ENCODE measurements at places on chromosomes 11 and 22.
A peak's percentile ranks its signal among the peaks of the same experiment; 100 is the strongest.

DNA sequence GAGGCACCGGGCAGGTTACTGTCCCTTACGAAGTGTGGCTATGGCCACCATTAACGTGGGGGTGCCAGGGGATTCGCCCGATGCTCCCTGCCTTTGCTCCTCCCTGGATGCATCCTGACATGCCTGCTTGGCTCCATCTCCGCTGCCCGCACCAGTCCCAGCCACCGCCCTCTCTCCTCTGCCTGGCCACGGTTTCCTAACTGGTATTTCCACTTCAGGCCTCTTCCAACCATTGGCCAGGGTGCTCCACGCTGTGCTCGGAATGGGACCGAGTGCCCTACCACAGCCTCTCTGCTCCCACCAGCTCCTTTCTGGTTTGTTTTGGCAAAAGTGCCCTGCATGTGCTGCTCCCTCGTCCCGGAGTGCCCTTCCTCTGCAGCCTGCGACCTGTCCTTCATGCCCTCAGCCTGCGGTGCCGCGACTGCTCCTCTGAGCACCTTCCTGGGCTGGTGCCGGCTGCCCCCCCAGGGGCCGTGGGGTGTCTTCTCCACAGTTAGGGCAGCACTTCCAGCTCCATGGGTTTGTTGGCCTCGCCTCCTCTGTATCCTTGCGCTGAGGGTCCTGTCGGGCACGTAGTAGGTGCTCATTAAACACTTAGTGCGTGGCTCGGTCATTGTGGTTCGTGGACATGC, 12.6 kb upstream of the GRAMD4 start:
- DNase-seq: no peak

DNA sequence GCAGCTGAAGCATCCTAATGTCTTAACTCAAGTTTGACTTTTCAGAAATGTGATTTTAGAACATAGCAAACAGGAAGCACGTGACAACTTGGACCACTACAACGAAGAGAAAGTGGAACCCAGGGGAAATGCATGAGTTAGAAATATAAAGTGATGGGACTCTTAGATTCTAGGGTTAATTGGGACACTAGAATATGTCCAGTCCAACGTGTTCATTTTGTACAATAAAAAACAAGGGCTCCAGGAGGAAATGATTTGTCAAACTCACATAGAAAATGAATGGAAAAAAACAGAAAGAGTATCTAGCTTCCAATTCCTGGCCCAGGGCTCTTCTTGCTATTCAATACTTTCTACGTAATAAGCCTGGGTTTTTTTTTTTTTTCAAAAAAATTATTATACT, 30.7 kb downstream of the TIMP3 start:
- DNase-seq: no peak

- no peak for DNase-seq
Measured at GRCh38 chr11:44684859-44685281, 41.9 kb upstream of the TSPAN18 start.

- no peak for DNase-seq
Measured at GRCh38 chr22:30572840-30573593, 1.4 kb downstream of the GAL3ST1 start.

- no peak for DNase-seq
Measured at GRCh38 chr22:49152127-49152938, 675.3 kb downstream of the BRD1 start.

GRCh38 chr22:39567135-39567946, 3.2 kb upstream of the CACNA1I start:
- no peak for DNase-seq

GRCh38 chr11:1450949-1451710, 35.4 kb downstream of the MOB2 start:
- no peak for DNase-seq

DNA sequence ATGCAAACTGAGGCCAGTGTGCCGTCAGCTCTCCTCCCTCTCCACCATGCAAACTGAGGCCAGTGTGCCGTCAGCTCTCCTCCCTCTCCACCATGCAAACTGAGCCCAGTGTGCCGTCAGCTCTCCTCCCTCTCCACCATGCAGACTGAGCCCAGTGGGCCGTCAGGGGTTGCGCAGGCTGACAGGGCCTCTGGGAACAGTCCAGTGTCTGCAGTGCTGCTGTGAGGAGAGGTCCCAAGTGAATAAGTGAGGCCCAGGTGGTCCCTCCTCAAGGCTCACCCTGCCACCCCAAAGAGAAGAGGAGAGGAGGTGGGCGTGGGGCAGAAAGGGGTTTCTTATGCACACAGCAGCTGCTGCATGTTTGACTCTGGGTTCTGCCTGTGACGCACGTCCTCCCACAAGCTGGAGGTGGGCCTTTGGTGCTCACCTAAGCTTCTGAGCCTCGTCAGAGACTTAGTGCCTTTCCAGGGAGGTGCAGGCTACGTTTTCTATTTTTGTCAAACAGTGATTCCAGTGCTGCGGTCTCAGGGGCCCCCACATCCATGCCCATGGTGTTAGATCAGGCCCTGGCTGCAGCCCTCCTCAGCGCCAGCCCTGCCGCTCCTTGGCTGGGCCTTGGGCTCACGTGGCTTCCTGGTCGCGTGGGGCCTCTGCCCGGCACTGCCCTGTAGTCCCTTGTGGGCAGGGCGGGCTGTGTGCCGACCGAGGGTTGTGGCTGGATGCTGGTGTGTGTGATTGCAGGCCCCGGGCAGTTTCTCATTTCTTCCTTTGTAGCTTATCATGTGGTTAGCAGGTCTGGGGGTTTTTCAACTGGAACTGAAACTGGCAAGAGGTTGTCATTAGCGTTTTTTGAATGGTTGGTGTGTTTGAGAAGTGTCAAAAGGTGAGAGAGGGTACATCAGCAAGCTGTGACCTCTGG, 7.1 kb downstream of the TPCN2 start:
- no peak for DNase-seq

GRCh38 chr11:108370990-108371389, 96.3 kb downstream of the C11orf65 start:
- DNase-seq: no peak

DNA sequence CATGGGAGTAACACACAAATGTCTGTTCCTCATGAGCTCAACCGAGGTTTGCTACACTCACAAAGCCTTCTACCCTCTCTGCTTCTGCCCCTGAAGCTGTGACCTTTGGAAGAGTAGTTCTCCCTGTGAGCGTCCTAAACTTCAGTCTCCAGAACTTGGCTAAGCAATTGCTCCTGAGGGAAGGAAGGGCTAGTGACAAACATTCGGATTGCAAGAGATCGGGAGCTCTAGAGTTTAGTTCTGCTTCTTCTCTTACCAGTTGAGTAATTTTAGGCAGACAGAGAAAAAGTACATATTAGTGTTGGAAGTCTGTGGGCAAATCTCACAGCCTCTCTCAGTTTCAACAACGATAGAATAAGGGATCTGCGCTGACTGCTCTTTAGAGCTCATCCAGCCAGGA, 27.3 kb upstream of the ELF5 start:
- DNase-seq: no peak

GRCh38 chr11:34302046-34302921, 55.5 kb downstream of the ABTB2 start:
- peak; percentile 99 for DNase-seq

DNA sequence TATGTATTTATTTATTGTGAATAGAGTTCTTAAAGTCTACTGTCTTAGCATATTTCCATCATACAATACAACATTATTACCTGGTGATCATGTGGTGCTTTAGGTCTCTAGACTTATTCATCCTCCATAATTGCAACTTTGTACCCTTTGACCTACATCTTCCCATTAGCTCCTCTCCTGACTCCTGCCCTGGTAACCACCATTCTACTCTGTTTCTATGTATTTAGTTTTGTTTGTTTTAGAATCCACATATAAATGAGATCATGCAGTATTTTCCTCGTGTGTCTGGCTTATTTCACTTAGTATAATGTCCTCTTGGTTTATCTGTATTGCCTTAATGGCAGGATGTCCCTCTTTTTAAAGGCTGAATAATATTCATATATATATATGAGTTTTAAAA, 22.7 kb downstream of the NCAM1 start:
- DNase-seq: no peak

GRCh38 chr11:75388386-75389275, 10.7 kb upstream of the RPS3 start:
- DNase-seq: peak; percentile 79

DNA sequence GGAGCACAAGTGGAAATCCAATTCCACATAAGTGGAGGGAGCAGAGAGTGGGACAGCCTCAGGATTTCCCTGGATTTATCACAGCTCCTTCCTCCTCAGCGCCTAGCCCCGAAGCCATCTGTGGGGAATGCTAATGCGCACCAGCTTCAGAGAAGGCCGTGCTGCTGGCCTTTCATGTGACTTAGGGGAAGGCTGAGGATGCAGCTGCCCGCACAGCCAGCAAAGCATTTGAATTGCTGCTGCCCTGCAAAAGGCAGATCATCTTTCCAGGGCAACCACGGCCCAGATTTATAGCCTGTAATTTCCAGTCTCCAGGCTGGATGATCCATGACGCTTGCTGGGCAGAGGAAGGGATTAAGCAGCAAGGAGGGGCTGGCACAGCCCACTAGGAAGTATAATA, 29.9 kb downstream of the SYN3 start:
- DNase-seq: no peak

DNA sequence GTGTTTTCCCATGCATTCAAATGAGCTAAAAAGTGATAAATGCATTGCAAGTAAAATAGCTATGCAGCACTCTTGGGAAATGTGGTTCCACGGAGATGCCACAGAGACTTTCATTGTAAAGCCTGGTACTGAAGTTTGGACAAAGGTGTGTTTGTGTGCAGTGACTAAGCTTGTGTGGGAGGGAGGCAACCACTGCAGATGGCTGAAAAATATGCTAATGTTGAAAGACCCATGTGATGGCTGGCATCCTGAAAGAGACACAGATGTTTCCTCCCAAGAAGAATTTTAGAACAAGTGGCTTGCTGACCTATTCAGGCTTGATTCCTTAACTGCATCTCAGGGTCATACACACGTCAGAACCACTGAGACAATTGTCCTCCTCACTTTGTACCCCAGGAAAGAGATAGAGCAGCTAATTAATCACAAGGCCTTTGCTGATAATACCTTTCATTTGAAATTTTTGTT, 73.8 kb downstream of the FAM76B start:
- DNase-seq: peak; percentile 60

GRCh38 chr11:1346669-1347390, 37.4 kb upstream of the TOLLIP start:
- no peak for DNase-seq

- DNase-seq: no peak
Measured at GRCh38 chr11:128757886-128758612, 64.2 kb downstream of the FLI1 start.

GRCh38 chr11:113623114-113623513, 83.0 kb downstream of the TMPRSS5 start:
- peak; percentile 20 for DNase-seq

- no peak for DNase-seq
Measured at GRCh38 chr11:35559949-35560348, 34.5 kb upstream of the PAMR1 start.

- DNase-seq: no peak
Measured at GRCh38 chr11:125451400-125452124, 44.5 kb downstream of the FEZ1 start.

DNA sequence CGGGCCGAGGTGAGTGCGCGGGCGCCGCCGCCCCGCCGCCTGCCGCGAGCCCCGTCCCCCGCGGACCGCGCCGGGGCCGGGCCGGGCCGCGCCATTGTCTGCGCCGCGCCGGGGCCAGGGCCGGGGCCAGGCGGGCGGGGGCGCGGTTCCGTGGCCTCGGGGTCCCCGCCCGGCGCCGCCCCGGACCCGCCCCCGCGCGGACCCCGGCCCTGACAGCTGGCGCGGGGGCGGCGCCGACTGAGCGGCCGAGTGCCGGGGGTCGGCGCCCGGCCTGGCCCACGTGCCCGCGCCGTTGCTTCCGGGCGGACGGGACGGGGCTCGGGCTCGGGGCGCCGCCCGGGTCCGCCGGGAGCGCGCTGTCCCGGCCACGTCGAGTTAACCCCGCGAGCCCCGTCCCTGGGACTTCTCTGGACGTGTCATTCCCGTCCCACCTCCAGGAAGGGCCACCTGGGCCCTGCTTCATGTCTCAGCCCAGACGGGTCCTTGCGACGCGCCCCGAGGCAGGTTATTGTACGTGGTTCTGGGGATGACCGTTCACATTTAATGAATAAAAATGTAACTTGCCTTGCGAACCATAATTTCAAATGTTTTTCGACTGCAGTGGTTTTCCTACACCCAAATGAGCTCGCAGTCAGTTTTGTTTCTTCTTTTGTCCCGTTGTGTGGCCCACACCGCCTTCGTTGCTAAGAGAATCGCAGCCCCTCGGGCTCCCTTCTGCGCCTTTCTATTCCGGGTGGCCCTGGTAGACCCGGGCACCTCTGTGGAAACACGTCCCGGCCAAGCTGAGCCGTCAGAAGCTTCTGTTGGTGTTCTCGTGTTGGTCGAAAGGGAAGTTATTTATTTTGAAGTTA, 562 bp downstream of the ZBED4 start:
- DNase-seq: peak; percentile 9

DNA sequence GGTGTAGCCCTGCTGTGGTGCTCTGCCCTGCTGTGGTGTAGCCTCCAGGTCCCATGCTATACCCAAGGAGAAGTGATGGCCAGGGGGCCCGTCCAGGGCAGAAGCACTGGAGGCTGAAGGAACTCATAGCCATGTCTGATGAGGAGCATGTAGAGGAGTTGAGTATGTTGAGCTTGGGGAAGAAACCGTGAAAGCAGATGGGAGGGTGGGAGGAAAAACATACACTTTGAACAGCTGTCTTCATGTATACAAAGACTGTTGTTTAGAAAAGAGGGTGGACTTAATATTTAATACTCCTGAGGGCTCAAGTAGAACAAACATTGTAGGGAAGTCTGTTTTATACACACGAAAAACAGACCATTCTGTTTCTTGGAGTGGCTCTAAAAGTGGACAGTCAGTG, 26.6 kb upstream of the TTC12 start:
- DNase-seq: no peak

- DNase-seq: peak; percentile 20
Measured at GRCh38 chr11:78414321-78415051, 3.1 kb downstream of the GAB2 start.

GRCh38 chr11:12569499-12570425, 104.5 kb upstream of the TEAD1 start:
- peak; percentile 81 for DNase-seq

GRCh38 chr22:27840436-27840835, 38.9 kb upstream of the MN1 start:
- DNase-seq: no peak

- peak; percentile 41 for DNase-seq
Measured at GRCh38 chr22:20080776-20081654, 974 bp downstream of the DGCR8 start.

DNA sequence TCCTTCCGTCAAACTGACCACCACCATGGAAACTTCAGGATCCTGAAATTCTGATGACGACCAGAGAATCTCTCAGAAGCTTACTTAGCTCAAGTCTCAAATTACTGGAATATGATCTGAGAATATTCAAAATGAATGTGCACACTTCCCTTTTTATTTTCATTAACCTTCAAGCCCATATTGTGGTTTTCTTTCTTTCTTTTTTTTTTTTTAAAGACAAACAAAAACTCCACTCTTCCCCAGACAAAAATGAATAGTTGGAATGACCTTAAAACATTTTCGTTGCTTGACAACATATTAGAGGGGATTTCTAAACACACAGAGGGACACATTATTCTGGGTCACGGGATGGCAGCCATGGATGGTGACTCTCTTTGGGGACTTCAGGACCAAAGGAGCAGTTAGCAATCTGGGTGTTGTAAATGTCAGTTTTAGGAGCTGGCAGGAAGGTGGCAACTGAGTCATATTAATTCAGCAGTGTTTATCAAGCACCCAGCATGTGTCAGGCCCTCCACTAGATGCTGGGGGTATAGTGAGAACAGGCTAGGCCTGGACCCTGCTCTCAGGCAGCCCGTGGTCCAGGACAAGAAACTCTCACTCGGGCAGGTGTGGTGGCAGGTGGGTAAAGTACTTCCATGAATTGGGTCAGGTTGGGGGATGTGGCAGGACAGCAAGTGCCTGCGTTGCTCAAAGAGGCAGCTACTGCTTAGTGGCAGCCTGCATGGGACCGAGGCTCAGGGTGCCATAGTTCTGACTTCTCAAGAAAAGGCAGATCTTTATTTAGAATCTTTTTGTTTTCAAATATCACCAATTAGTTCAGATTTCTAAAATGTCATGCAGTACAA, 126.1 kb downstream of the HIPK3 start:
- DNase-seq: no peak
